ENCODE measurements at places on chromosomes 13 and 19. TPM values are rescaled to one million over a fixed set of nuclear protein-coding genes. Genes with fewer than 3 reads are reported as not detected.
A peak's percentile ranks its signal among the peaks of the same experiment; 100 is the strongest.

DNA sequence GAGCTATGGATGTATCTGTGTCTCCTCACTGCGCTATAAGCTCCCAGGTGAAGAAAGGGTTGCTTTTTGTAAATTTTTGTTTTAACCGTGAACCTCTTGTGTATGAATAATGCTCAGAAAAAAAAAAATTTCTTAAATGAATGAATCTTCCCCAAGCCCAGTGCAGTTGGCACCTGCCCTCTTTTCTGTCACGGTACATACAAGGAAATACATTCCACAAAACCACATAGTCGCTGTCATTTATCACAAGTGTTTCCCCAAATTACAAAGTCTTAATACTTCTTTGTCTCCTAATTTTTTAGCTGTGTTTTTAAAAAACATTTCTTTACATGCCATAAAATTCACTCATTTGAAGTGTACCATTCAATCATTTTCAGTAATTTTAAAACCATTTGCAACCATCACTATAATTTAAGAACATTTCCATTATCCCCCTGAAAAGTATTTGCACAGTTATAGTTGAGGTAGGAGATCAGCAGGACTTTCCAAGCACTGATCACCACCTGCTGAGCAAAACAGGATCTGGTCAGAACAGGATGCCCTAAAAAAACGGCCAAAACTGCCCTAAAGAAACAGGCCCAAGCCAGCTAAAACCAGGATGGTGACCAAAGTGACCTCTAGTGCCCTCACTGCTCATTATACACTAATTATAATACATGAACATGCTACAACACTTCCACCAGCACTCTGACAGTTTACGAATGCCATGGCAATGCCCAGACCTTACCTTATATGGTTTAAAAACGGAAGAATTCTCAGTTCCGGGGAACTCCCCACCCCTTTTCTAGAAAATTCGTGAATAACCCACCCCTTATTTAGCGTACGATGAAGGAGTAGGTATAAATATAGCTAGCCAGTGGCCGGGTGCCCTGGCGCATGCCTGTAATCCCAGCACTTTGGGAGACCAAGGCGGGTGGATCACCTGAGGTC is 1.3 kb upstream of the TEX30 start:
- no peak for DNase-seq

The NCAN gene
- total RNA-seq, result not detected

The APLP1 gene
- total RNA-seq, result 0.87 TPM

DNA sequence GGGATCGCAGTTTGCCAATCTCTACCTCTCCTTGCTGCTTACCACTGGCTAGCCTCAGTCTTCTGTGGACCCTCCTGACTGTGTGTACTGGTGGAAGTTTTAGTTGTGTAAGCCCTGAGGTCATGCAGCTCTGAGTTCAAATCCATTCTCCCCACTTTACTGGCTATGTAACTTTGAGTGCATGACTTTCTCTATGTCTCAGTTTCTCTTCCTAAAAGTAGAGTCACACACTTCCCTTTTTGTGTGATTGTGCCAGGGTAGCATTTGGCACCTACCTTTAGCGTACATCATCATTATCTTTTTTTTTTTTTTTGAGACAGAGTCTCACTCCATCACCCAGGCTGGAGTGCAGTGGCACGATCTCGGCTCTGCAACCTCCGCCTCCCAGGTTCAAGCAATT is 70.3 kb downstream of the MAP4K1 start:
- no peak for DNase-seq

- no peak for DNase-seq
These were observed 570 bp downstream of the HSPBP1 start for GRCh38 chr19:55279340-55279739.

DNA sequence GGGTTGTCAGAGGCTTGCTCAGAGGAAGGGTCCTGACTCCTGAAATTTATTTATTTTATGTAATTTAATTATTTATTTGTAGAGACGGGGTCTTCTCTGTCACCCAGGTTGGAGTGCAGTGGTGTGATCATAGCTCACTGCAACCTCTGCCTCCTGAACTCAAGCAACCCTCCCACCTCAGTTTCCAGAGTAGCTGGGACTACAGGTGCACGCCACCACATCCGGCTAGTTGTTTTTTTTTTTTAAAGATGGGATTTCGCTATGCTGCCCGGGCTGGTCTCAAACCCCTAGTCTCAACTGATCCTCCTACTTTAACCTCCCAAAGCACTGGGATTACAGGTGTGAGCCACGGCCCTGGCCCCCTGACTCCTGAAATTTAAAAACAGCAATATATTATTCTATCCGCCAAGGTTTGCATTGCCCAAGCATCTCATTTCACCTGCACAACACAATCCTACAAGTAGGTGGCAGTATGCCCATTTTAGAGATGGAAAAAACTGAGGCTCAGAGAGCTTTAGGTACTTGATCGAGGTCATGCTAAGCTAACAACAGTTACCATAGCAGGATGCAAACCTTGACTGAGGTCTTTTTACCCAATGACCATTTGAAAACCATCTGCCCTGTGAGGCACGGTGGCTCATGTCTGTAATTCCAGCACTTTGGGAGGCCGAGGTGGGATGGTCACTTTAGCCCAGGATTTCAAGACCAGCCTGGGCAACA is 18.1 kb downstream of the ARHGEF18 start:
- peak; percentile 54 for DNase-seq

GRCh38 chr13:91346850-91347201 is 661 bp upstream of the MIR17HG start:
- DNase-seq, result peak; percentile 73

- DNase-seq, result no peak
These were observed 65.5 kb downstream of the TSHZ3 start for GRCh38 chr19:31283701-31284100.

DNA sequence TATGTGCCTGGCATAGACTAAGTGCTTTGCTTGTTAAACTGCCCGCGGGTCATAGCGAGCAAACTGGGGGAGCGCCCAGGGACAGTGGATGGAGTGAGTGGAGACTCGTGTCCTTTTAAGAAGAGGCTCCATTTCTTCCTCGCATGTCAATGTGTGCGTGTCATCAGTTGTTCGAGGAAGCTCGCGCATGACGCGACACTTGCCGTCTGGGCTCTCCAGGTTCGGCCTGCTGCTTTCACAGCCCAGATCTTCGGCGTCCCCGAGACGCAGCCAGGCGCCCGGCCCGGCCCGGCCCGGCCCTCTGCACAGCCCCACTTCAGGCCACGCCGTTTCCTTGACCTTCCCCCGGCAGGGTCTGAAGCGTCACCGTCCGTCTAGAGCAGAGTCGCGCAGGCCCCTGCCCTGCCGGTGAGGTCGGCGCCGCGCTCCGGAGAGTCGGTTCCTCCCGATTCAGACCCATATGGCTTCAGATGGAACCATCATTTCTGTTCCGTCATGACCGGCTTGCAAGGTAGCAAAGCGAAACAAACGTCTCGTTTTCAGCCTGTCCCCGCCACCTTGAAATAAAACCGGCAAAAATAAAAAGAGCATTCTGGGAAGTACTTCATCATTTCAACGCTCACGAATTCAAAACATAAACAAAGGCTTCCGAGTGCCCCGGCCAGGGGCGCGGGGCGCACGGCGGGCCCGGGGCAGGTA is 599 bp upstream of the ARHGEF7 start:
- peak; percentile 28 for DNase-seq

- no peak for DNase-seq
These were observed 1470.9 kb downstream of the UQCRFS1 start for GRCh38 chr19:27742041-27742440.

The PCDH17 gene
- not detected for total RNA-seq

- DNase-seq, result no peak
These were observed 137.6 kb downstream of the DACH1 start for GRCh38 chr13:71729441-71729840.

DNA sequence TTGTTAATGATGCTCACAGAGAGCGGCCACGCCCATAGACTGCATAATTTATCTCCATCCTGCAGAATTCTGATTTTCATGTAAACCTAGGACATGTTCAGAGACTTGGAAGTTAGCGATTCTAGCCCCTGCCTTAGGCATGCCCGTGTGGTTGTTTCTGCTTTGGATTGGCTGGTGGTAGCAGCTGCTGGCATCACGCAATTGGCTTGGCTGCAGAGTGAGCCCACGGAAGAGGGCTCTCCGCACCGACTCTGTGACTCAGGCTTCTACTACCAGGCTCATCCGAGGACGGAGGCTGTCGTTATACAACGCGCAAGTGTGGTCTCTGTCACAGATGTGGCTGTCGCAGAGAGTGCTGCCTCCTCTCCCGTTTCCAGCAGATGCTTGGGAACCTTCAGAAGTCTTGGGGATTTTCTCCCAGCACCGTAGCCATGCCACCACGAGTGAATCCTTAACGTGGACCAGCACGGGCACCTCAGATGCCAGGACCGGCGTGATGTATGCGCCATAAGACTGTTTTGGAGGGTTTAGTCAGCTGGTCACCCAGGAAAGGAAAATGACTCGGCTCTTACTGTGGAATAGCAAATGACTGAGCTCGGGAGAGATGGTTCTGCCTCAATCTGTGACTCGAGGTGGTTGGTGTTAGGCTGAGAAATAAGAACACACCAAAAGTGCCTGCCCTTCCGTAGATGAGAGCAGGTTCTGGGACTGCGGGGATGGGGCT is 61.0 kb upstream of the F7 start:
- DNase-seq, result no peak

DNA sequence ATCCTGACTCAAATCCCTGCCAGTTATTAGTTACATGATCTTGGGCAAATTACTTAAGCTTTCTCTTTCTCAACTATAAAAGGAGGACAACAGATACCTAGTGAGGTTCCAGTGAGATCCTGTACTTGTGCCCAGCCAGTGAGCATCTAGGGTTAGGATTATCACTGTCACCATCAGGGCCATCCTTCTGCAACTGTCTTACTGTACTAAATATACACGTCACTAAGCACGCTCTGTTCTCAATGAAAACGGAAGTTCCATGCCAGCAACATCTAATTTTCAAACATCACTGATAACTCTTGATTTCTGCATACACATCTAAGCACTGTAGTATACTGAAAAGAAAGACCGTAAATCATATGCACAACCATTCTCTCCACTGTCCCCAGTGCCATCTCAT is 70.0 kb downstream of the FOXO1 start:
- no peak for DNase-seq

The LILRB1 gene
- 0.92 TPM for total RNA-seq

DNA sequence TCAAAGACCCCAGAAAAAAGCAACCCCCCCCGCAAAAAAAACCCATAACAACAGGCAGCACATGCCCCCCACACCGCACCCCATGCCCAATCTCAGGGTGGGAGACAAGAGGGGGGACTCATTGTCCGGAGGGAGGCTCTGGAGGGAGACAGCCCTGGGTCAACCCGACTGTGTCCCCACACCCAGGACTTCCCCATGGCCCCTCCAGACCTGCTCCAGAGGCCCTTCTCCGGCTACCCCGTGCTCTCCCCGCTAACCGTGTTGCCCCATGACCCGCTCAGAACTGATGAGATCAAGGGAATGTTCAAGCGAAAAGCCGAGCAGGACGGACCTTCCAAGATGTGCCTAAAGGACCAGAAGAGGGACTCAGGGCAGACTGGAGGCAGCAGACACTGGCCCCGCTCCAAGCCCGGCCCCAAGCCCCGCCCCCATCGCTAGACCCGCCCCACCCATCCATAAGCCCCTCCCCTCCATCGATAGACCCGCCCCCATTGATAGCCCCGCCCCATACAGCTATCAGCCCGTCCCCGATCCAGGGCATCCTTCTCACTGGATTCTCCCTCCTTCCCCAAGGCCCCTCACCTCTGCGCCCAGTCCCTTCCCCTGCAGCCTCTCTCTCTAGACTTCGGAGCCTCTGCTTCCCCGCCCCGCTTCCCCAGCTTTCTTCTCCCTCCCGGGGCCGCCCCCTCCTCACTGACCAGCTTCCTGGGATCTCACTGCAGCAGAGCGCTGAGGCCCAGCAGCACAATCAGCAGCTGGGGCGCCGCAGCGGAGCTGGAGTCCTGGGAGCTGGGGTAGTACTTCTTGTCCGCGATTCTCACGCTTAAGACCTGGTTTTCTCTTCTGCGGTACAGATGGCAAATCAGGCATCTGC is 2.2 kb downstream of the BST2 start:
- DNase-seq, result peak; percentile 60

- no peak for DNase-seq
These were observed 46.4 kb downstream of the PSG3 start for GRCh38 chr19:42693760-42694350.

- peak; percentile 27 for DNase-seq
These were observed 29.1 kb downstream of the SIGLEC5 start for GRCh38 chr19:51600940-51601580.

The ZNF439 gene
- 9.7 TPM for total RNA-seq

The PSG3 gene
- total RNA-seq, result not detected

The RAB3A gene
- 5.6 TPM for total RNA-seq

GRCh38 chr19:51116736-51117286 is 7.9 kb upstream of the SIGLEC9 start:
- DNase-seq, result peak; percentile 51

The UFM1 gene
- total RNA-seq, result 35.7 TPM

GRCh38 chr13:94415500-94416237 is 63.8 kb downstream of the DCT start:
- no peak for DNase-seq

The LHB gene
- not detected for total RNA-seq

GRCh38 chr19:39679056-39679790 is 23.5 kb downstream of the LGALS16 start:
- DNase-seq, result peak; percentile 26

DNA sequence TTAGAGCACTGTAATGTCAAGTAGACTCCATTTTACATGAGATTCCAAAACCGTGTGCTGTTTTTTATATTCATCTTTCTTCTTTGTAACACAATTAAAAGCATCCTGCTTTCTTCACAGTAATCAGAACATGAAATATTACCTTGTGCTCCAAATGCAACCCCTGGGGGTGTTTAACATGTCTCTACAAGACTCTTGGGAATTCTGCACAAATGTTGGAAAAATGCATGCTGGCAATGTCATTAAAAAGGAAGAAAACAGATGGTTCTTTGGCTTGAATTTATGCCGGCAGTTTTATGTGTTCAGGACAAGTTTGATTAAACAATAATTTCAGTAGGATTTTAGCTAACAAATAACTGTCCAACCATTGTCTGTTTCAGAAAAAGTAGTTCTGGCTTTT is 159.1 kb downstream of the LIG4 start:
- no peak for DNase-seq

DNA sequence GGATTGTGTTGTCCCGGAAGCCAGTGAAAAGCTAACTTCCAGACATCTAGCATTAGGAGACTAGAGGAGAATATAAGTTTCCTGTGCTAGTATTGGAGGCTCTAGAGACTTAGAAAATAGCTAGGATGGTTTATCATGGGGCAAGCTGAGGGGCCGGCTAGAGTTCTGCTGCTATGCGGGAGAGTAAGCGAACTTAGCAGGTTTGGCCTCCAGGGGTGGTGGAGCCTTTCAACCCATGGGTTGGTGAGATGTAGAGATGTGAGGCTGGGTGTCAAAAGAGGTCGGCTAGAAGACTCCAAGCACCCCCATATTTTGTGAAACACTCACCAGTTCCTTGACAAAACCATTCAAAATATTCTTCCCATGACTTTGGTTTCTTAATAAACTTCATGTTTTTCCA is 4.4 kb downstream of the SULT2A1 start:
- DNase-seq, result no peak

The GRK1 gene
- total RNA-seq, result not detected

The C2CD4C gene
- not detected for total RNA-seq

The ZNF681 gene
- 5.5 TPM for total RNA-seq

All from activated CD8-positive, alpha-beta T cell treated with anti-CD3 and anti-CD28 coated beads, Interleukin-2, amount 10 ng/mL, durations not matched to agents 7 days and 5 days (primary cell).